Coronary artery (tissue), 2 donors: ENCODE measurements at places on chromosomes 1 and 21.
A peak's percentile ranks its signal among the peaks of the same experiment; 100 is the strongest.

GRCh38 chr1:58933599-58933926 is 149.7 kb upstream of the JUN start:
- DNase-seq, result no peak

DNA sequence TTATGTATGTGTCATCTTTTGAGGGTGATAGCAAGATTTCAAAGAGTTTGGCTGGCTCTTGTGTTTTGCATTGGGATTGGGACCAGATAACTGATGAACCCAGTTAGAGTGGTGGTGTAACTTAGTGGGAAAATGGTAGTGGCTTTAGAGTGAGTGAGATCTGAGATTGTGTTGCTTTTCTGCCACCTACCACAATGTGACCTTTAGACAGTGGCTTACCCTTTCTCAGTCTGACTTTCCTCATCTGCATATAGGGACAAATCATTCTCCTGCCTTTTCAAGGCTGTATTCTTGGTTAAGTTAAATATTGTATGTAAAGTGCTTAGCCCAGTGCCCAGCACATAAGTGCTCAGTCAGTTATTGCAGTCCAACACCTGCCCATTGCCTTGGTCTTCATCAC is 31.3 kb downstream of the CENPF start:
- DNase-seq, result no peak

GRCh38 chr1:70090141-70090540 is 115.2 kb downstream of the LRRC40 start:
- no peak for DNase-seq

DNA sequence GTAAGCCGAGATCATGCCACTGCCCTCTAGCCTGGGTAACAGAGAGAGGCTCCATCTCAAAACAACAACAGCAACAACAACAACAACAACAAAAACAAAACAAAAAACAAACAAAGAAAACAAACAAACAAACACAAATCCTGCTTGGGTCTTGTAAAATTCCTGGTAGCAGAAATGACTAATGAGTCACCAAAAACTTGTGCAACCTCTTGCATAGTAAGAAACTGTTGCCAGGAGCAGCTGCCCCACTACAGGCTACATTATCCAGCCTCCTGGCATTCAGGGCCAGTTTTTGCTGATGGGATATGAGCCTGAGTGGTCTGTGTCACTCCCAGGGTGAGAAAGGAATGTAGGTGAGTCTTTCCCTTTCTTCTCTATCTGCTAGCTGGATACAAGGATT is 245.4 kb downstream of the TNR start:
- DNase-seq, result peak; percentile 53

DNA sequence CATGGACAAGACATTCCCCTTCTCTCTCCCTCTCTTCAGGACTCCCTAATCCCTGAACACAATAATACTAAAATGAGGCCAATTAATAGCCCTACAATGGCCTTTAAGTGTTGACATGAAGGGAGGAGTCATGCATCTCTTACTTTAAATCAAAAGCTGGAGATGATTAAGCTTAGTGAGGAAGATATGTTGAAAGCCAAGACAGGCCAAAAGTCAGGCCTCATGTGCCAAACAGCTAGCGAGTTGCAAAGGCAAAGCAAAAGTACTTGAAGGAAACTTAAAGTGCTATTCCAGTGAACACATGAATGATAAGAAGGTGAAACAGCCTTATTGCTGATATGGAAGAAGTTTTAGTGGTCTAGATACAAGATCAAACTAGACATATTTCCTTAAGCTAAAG is 49.5 kb upstream of the CD46 start:
- no peak for DNase-seq

DNA sequence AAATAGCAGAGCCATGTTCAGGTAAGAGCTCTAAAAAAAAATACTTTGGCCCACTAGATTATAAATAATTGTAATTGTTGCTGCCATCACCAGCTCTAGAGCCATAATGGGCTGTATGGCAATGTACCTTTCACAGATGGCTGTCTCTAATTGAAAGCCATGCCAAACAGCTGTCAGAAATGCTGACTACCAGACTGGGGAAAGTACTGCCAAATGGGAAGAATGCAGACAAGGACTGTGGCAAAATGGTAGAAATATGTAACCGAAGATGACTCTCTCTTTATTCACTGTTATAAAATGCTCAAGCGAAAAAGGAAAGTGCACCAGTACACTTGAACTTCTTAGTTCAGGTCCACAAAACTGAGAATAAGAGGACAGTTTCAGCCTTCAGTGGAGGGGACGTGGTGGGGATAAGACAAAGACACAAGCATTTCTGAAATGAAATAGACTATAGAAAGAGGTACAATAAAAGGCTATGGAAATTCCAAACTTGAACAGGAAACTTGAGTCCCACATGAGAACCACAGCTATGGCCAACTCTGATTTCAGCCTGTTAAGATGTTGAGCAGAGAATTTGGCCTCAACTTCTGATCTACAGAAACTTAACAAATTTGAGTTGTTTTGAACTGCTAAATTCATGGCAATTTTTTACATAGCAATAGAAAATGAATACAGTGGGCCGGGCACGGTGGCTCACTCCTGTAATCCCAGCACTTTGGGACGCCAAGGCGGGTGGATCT is 46.5 kb upstream of the LPGAT1 start:
- no peak for DNase-seq

- DNase-seq, result no peak
Observed at GRCh38 chr1:216894494-216894893, 171.3 kb upstream of the ESRRG start.

GRCh38 chr21:35940074-35940927 is 120.0 kb downstream of the SETD4 start:
- no peak for DNase-seq

GRCh38 chr1:24773618-24774017 is 28.4 kb downstream of the CLIC4 start:
- no peak for DNase-seq

- no peak for DNase-seq
Observed at GRCh38 chr1:14452551-14452950, 145.9 kb upstream of the KAZN start.

DNA sequence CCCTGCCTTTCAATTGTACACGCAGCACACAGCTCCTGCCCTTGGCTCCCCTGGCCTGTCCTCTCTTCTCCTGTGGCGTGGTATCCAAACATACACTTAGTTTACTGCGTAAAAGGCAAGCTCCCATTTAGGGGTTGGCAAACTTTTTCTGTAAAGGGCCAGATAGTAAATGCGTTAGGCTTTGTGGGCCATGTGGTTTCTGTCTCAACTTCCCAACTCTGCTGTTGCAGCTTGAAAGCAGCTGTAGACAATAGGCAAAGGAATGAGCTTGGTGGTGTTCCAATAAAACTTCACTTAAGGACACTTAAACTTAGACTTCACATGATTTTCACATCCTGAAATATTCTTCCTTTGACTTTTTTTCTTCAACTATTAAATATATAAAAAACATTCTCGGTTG is 63.3 kb downstream of the RHOU start:
- no peak for DNase-seq

- peak; percentile 66 for DNase-seq
Observed at GRCh38 chr21:41975391-41976272, 21.8 kb upstream of the C2CD2 start.

- no peak for DNase-seq
Observed at GRCh38 chr1:160708118-160708517, 3.5 kb downstream of the CD48 start.
